ENCODE measurements at places on chromosomes 11 and 22.

GRCh38 chr11:46808799-46809431 lies 37.2 kb downstream of the CKAP5 start:
- no peak for DNase-seq

DNA sequence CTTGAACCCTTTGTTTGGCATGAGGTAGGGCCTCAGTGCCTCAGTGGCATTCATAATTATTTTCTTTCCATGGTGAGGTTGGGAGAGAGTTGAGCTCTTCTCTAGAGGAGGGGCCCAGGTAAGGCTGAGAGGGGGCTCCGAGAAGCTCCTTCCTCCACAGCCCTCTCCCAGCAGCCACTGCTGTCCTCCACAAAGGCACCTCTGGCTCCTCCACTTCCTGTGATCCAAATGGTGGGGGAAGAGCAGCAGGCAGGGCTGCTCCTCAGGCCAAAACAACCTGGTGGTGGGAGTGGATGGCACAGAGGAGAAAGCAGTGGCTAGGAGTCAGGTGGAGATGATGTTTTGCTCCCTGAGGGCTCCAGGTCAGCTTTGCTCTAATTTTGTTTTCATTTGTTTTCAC lies 13.3 kb downstream of the ROBO4 start:
- no peak for DNase-seq

- DNase-seq, result no peak
Measured at GRCh38 chr22:49393526-49393925, 434.1 kb downstream of the BRD1 start.

DNA sequence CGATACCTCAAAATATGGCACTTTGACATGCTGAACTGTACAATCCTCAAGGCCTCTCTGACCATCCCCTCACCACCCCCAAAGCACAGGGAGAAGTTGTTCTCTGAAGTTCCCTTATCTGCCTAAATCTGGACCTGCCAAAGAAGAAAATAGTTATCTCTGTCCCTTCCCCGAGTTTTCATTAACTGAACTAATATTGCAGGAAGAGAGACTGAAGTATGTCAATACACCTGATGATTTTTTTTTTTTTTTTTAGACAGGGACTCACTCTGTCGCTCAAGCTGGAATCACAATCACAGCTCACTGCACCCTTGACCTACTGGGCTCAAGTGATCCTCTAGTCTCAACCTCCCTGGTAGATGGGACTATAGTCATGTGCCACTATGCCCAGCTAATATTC lies 75.0 kb downstream of the SIK3 start:
- no peak for DNase-seq

DNA sequence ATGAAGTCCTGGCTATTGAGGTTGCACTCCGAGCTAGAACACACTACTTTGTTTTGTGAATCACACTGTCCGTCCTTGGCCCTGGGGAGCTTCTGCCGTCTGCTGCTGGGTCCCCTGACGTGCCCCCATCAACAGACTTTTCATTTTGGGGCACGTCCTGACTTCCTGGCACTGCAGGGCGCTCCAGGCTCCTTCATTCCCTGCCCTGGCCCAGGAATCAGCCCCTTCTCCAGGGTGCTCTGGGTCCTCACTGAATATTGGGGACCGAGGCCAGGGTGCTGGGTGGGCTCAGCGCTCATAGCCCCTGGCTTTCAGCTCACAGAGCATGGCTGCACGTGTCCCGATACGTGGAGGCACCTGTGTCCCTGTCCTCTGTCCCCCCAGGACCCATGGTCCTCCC lies 22.2 kb downstream of the TSPAN4 start:
- no peak for DNase-seq

DNA sequence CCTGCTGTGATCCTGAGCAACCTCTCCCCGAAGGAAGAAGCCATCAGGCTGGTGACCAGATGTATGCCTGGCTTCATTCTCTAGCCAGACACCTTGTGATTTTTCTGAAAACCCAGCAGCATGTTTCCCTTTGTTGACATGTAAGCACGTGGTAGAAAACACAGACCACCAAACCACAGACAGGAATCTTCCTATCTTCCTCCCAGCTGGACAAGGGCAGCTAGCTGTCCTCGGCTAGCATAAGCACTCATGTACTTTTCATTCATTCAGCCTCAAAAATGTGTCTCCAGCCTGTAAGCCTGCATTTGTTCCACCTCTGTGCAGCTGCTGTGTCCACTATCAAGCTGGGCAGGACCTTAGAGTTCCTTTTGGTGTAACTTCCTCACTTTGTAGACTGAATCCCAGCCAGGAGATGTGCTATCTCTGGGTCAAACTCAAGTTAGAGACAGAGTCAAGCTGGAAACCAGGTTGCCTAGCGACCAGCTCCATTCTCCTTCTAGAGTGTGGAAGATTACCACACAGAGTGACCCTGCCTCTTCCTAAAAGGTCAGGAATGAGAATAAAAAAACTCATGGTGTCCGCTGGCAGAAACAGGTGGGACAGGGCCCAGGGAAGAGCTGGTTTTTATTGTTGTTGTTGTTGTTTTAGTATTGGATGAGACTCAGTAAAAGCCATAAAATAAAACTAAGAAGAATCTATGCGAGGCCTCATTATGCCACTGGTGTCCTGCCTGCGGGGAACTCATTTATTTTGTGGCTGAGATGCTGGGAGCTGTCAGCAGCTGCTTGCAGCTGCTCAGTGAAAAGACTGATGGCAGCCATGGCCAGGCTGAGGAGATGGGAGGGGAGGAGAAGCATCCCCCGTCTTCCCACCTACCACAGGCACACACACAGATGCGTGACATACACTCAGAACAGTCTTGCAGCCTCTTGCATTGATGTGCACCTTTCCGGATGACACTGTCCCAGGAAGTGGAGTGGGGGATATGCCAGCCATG lies 7.4 kb upstream of the CLMP start:
- no peak for DNase-seq

DNA sequence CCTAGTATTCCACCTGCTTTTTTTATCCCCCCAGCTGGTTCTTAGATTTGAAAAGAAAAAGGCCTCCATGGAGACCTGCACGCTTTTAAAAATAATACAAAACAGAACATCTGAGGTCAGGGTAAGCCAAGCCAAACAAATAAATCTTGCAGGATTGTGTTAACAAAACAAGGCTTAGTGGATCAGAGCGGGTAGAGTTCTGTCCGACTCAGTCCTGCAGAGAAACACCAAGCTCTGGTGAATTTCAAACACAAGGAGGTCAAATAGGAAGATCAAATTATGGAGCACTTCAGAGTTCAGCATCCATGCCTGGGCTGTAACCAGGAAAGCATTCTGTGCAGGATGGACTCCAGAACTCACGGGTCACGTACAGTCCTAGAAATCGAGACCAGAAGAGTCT lies 86.9 kb downstream of the SYN3 start:
- DNase-seq, result no peak

- DNase-seq, result no peak
Measured at GRCh38 chr11:87803748-87804147, 371.5 kb downstream of the RAB38 start.

DNA sequence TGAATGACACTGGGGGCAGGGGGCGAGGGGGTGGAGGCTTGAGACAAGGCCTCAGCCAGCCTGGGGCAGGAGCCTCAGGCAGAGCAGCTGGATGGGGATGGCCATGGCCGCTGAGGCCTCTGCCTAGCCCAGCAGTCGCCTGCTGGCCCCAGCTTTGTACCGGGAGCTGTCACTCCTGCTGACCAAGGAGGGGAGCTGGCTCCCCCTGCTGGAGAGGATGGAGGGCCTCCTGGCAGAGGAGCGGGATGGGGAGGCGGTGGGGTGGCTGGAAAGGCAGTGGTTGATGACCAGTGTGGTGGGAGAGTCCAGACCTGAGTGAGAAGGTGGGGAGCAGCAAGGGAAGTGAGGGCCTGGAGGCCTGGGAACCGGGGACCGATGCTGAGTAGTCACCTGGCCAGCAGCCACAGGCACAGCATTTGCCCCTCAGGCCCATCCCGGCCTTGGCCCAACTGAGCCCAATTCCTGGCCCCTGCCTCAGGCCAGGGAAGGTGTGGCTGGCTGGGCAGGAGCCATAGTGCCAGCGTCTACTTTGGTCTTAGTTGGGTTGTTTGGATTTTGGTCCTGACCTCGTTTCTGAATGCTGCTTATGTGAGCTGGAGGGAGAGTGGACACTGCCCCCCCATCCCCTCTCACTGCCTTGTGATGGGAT lies 6.0 kb upstream of the SUSD2 start:
- DNase-seq, result no peak

GRCh38 chr22:23984430-23984829 lies 4.5 kb downstream of the GSTT2 start:
- no peak for DNase-seq

DNA sequence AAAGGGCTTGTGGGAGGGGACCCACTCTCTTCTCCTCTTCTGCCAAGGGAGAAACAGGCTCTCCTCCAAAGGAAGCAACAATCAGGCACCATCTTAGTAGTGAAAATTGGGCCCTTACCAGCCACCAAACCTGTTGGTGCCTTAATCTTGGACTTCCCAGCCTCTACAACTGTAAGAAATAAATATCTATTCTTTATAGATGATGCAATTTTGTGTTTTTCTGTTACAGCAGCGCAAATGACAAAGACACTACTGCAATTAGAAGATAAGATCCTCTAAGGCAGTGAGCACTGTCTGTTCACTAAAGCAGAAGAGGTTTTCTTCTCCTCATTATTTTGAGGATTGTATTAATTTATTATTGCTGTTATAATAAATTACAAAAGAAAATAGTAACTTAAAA lies 691.4 kb upstream of the CCDC179 start:
- DNase-seq, result no peak

DNA sequence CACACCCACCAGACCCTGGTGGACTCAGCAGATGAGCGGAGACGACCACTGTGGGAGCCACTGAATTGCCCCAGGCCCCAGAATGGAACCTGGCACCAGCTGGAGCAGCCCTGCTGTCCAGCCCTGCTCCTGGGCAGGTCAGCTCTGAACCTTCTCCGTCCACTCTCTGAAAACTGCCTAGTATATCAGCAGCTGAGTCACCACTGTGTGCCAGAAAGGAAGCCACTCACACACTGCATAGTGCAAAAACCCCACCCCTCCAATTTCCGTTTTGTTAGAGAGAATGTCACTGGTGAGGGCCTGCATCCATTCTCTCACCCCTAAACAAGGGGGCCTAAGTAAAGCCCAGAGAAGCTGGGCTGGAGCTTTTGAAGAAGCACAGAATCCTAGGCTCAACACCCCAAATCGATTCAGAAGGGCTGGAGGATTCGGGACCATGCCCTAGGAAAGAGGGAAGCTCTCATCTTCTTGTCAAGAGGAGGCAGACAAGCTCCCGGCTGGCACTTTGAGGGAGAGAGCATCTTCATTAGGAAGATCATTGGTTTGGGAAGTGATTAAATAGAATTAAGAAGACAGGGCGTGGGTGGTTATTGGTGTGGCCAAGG lies 44.5 kb downstream of the GALNT18 start:
- DNase-seq, result no peak

DNA sequence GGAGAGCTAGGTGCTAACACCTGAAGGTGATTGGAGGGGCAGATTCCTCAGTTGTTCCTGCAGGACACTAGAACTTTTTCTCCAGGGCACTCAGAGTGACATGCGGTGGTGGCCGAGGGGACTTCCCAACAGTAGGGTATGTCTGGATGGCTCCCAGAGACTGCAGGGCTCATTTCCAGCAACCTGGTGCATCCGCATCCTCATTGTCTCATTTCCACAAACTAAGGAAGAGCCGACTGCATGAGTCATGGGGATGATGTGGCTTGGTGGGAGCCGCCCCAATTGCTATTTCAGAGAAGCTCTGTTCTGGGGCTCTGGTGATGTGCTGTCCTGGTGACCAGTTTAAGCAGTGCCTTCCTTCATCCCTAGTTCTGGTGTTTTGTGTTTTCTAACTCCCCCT lies 2.8 kb upstream of the ROBO4 start:
- DNase-seq, result no peak

GRCh38 chr11:12685229-12685628 lies 11.0 kb downstream of the TEAD1 start:
- no peak for DNase-seq

- DNase-seq, result no peak
Measured at GRCh38 chr11:117993988-117994745, 8.0 kb downstream of the IL10RA start.

DNA sequence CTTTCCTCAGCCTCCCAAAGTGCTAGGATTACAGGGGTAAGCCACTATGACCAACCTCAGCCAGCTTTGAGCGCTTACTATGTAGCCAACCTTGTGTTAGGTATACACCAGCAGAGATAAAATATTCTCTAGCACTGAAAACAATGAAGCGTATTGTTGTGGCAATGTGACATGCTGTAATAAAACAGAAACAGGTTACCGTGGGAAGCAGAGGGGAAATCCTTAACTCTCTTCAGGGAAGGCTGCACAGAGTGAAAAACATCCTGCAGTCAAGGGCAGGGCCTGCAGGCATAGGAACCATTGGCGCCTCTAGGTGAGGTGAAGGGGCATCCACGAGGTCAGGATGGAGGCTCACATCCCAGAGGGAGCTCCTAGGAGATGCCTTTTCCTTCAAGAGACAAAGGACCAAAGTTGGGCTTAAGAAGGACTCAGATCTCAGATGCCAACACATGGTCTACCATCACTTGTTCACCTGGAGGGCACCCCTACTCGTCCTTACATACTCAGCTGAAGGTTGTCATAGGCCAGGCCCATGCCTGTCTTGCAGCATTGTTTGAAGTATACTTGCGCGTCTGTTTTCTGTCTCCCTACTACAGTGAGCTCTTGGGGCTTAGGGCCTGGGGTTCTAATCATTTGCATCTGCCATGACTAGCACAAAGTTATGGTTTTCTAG lies 8.0 kb downstream of the POLD4 start:
- DNase-seq, result no peak

DNA sequence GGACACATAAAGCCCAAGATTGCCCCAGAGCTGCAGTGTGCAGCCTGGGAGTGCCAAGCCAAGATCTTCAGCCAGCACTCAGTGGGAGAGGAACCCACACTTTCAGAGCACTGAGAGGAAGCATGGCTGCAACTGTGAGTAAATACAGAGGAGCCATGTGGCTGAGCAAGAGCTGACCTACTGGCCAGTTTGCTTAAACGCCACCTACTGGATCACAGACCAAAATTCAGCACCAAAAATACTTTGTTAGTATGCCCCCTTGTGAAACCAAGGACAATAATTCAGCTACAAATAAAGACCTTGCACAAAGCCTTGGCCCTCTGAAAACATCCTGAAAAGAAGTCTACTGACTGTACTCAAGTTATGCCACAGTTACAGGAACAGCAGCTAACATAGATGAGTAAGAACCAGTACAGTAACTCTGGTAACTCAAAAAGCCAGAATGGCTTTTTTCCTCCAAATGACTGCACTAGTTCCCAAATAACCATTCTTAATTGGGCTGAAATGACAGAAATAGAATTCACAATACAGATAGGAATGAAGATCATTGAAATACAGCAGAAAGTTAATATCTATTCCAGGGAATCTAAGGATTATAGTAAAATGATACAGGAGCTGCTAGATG lies 10.1 kb upstream of the OR4A15 start:
- DNase-seq, result no peak

- no peak for DNase-seq
Measured at GRCh38 chr11:47731475-47731874, 16.3 kb upstream of the AGBL2 start.

DNA sequence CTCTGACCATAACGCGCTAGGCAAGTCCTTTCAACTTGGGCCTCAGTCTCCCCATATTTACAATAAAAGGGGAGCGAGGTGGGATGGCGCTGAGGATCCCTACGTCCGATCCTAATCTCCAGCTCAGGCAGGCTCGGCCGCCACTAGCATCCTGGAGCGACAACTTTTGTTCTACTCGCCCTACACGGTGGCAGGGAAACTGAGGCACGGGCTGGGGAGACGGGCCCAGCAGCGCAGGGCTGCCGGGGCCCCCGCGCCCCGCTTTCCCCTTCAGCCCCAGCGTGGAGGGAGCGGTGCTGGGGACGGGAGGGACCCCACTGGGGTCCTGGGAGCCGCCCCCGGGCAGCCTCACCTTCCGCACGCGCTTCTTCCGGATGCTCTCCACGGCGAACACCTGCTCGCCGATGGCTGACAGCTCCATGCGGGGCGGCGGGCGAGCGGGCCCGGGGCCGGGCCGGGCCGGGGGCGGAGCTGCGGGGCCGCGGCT lies 413 bp downstream of the CBX7 start:
- no peak for DNase-seq
